ENCODE measurements at places on chromosomes 13 and 19.

DNA sequence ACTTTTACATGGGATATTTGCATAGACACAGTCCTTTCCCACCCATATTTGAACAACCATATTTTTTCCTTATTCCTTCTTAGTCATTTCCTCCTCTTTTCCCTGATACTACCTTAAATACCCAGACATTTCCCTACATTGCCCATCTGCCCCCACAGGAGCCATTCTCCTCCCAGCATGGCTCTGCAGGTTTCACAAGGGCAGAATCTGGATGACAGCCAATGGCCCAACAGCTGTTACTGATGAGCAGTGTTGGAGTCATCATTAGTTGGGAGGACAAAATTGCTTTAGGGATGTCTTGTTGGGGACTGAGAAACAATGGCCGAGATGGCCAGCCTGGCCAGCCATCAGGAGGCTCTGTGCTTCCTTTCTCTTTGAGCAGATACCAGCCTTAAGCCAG lies 209.5 kb downstream of the KLF5 start:
- DNase-seq = no peak

GRCh38 chr13:31184981-31185645 lies 14.7 kb upstream of the B3GLCT start:
- no peak for DNase-seq

GRCh38 chr13:36965767-36966166 lies 33.4 kb downstream of the ALG5 start:
- no peak for DNase-seq

DNA sequence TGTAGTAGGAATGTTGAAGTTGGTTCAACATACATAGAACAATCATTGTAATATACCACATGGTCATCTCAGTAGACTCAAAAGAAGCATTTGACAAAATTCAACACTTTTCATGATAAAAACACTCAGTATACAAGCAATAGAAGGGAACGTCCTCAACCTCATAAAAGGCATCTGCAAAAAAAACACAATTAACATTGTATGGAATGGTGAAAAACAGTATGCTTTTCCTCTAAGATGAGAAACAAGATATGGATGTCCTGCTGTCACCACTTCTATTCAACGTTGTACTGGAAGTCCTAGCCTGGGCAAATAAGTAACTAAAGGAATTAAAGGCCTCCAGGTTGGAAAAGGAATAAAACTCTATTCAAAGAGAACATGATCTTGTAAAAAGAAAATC lies 54.5 kb downstream of the FNDC3A start:
- DNase-seq = no peak

GRCh38 chr13:112435973-112436372 lies 59.8 kb downstream of the SPACA7 start:
- no peak for DNase-seq

GRCh38 chr13:34628209-34628682 lies 313.8 kb upstream of the NBEA start:
- no peak for DNase-seq

DNA sequence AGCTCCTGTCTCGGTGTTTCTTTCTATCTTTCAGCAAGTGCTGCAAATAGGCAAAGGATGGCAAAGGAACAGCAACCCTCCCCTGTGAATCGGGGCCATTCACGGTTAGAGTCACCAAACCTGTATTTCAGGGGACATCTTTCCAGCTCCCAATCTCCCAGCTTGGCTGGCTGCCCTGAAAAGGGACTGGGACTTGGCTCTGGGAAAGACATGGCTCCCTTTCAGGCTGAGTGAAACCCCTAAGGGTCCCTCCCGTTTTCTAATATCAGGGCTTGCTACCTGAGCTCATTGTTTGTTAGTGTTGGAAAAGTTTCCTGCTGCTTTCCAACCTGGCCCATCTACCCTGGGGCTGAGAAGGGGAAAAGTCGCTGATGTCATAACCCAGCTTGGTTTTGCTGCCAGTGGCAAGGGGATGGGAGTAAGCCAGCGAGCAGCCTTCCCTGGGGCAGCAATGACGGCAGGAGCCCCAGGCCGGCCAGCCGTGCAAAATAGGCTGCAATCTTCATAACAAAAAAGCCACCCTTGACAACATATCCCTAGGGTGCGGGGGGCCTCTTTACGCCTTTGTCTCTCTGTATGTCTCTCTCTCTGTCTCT lies 29.9 kb downstream of the SERP2 start:
- no peak for DNase-seq

GRCh38 chr13:113850722-113851479 lies 13.0 kb downstream of the GAS6 start:
- no peak for DNase-seq

- DNase-seq = no peak
Measured at GRCh38 chr19:10780368-10780767, 55.6 kb downstream of the TMED1 start.

DNA sequence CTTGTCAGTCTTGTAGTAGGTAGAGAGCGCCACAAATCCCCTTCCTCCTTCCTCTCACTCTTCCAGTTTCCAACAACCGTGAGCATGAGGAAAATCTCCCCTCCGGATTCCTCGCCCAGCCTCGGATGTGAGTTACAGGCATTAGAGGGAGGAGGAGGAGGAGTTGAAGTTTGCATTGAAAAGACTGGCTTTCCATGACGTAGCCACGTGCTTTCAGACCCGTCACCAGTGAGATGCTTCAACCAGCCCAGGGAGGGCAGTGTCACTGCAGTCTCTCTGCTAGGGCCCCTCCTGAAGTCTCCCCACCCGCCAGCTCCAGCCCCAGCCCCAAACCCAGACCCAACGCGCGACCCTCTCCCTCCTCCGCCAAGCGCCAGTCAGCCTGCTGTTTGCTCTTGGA lies 442 bp upstream of the FGF14 start:
- DNase-seq = no peak

DNA sequence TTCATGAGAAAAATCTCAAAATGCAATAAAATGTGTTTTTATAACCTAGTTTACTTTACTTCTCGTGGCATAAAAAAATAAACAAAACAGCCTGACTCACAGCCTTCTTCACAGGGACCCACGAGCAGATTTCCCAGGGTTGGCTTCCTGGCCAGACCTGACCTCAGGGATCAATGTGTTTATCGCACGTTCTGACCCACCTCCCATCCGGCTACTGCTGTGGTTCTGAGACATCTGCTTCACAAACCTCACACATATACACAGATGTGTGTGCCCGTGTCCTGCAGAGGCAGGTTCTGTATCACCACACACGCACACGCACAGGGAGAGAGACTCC lies 118.3 kb downstream of the COL4A2 start:
- no peak for DNase-seq

- no peak for DNase-seq
Measured at GRCh38 chr19:31354316-31354715, 5.1 kb upstream of the TSHZ3 start.

GRCh38 chr13:40232311-40233040 lies 434.0 kb downstream of the FOXO1 start:
- DNase-seq = no peak

DNA sequence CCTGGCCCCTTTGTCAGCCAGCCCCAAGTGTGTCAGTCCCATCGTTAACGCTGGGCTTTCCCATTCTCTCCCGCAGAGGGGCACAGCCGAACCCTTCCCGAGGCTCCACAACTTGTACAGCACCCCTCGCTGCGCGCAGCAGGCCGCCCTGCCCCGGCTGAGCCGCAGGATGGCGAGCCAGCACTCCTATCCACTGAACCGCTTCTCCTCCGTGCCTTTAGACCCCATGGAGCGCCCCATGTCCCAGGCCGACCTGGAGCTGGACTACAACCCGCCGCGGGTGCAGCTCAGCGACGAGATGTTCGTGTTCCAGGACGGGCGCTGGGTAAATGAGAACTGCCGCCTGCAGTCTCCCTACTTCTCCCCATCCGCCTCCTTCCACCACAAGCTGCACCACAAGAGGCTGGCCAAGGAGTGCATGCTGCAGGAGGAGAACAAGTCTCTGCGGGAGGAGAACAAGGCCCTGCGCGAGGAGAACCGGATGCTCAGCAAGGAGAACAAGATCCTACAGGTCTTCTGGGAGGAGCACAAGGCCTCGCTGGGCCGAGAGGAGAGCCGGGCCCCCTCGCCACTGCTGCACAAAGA lies 11.1 kb downstream of the CBY2 start:
- no peak for DNase-seq

DNA sequence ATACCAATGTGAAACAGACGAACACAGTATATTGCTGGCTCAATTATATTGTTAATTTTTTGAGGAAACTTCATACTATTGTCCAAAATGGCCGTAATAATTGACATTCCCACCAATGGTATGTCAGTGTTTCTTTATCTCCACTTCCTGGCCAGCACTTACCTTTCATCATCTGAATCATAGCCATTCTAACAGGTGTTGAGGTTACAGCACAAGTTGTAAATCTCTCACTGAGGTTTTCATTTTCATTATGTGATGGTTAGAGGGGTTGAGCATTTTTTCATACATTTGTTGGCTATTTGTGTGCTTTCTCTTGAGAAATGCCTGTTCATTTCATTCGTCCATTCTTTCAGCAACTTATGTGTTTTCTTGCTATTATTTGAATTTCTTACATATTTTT lies 824.0 kb downstream of the UQCRFS1 start:
- no peak for DNase-seq

GRCh38 chr19:14554382-14554812 lies 17.5 kb downstream of the NDUFB7 start:
- no peak for DNase-seq

- no peak for DNase-seq
Measured at GRCh38 chr19:17553256-17553655, 2.2 kb upstream of the COLGALT1 start.

- DNase-seq = peak; percentile 92
Measured at GRCh38 chr19:49676136-49676783, 811 bp upstream of the PRMT1 start.

DNA sequence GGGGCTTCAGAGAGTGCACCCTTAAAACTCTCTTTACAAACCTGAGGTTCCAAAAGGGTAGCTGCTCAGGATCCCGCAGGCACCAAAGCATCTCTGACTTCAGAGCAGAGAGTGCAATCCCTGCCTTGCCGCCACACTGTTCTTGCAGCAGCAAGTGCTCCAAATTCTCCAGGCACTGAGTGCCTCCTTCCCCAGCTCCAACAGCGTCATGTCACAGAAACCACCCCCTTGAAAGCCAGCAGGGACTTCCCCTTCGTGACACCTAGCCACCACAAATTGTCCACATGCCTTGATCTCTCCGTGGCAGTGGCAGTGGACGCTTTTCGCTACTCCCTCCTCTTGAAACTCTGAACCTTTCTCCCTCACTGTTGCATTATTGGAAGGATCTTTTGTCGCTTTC lies 39.9 kb downstream of the MBNL2 start:
- no peak for DNase-seq

DNA sequence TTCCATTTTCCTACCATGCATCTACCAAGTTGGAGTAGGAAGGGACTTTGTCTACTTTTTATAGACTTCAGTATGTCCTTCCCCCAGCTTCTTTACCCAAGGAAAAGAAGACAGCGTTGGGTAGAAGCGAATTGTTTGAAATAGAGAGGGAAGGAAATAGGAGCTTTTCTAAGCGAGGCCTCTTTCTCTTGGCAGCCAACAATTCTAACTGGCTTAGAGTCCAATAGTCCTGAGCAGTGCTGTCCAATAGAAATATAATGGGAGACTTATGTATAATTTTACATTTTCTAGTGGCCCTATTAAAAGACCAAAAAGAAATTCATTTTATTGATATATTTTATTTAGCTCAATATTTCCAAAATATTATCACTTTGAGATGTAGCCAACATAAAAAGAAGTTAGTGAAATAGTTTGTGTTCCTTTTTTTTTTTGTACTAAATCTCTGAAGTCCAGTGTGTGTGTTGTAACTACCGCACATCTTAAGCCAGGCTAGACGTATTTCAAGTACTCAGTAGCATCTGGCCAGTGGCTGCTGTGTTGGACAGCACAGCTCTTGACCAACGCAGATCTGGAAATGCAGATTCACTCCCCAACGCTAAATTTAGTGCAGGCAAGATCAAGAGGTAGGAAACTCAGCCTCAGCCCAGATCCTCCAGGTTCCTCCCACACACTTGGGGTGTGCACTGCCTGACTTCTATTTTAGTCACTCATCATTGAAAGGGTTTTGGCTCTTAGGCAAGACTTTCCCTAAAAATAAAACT lies 179.2 kb downstream of the SHISA2 start:
- no peak for DNase-seq

GRCh38 chr19:53094754-53095575 lies 8.3 kb downstream of the ZNF160 start:
- DNase-seq = no peak
